ENCODE measurements at places on chromosomes 1 and 21.

- DNase-seq = no peak
These were observed 130.1 kb downstream of the HMCN1 start for GRCh38 chr1:185864331-185864730.

DNA sequence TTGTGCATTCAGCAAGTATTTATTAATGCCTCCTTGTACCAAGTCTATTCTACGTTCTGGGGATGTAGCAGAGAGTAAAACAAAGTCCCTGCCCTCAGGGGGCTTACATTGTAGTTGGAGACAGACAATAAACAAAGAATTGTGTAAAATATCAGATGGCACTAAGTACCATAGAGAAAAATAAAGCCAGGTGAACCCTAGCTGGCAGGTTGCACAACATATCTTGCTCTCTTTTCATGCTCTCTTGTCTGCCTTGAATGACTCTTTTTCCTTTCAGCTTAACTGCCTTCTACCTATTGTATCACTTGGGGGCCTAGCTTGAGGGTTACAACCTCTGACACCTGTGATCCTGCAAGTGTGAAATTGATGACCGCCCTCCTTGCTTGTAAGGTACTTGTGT lies 20.7 kb upstream of the FASLG start:
- DNase-seq = no peak

- DNase-seq = peak; percentile 64
These were observed 44.4 kb downstream of the DMRTB1 start for GRCh38 chr1:53503433-53504217.

- DNase-seq = no peak
These were observed 395.0 kb upstream of the USP24 start for GRCh38 chr1:55610203-55610602.

DNA sequence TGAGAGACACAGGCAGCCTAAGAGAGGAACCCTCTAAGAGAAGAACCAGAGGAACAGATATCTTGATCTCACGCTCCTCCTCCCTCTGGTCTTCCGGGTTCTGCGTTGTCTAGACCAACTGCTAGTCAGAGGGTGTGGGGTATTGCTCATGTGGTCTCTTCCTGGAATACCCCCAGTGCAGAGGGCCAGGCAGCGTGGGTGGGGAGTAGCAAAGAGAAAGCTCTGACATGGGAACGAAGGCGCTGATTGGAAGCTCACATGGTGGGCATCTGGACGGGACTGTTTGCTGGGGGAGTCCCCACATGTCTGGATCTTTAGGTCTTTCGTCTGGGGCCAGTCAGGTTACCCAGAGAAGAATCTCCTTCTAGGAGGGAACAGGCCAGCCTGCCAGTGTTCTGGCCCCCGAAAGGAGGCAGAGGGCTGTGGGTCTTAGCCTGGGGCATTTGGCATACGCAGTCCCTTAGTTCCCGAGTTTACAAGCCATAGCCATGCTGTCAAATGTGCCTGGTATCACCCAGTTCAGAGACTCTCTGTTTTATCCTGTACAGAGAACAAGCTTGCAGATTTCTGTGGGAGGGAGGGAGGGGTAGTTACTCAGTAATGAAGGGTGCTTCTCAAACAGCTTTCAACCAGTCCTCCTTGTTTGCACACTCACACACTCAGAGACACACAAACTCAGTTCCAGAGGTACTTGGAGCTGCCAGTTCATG lies 18.3 kb upstream of the IL6R start:
- no peak for DNase-seq

GRCh38 chr1:223152399-223152798 lies 9.4 kb upstream of the TLR5 start:
- no peak for DNase-seq

- DNase-seq = no peak
These were observed 26.9 kb downstream of the NENF start for GRCh38 chr1:212459656-212460055.
